ENCODE measurements at places on chromosomes 12 and 14.

DNA sequence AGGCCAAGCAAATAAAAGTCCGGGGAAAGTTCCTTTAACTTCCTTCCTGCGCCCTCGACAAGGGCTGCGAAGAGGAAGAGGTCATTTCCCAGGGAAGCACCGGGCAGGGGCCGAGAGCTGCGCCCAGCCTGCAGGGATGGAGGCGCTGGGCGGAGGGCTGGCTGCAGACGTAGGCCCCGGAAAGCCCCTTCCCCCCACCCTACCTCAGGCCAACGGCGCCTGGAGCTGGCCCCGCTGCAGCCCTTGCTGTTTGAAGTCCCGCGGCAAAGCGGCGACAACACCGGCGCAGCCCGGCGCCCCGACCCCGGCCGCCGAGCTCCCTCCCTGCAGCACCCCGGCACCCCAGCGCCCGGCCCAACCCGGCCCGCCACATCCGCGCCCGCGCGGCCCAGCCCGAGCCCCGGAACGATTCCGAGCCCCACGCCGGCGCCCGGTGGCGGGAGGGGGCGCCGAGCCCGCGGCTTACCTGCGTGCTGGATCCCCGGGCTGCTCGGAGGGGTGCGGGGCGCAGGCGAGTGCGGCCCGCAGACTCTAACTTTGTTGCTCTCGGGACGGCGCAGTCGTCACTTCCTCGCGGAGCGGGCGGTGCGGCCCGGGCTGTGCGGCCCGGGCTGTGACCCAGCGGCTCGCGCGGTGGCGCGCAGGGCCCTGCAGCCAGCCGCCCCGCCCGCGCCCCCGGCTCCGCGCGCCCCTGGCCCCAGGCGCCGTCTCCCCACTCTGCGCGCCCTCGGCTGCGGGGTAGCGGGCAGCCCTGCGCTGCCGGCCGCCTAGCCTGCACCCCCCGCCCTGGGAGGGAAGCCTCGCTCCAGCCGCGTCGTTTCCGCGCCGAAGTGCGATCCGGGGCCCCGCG is 64.8 kb upstream of the PTGR2 start:
- DNase-seq, result peak; percentile 64

DNA sequence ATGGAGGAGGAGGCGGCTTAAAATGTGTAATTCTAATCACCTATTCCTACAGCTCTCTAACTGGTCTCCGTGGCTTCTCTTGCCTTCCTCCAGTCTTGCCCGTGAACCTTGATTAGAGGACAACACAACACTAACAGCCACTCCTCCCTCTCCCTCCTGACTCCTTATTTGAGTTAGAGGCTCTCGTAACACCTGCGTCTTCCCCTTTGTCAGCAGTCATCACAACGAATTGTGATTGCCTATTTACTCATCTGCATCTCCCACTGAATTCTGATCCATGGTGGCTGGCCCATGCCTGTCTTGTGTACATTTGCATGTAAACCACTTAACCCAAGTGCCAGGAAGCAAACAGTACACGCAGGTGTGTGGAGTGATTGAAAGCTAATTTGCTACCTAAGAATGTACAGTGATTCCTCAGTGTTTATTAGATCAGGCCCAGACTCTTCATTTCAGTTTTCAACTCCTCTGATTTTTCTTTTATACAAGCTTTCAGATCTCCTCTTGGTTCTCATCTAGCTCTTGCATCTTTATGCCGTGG is 154.5 kb downstream of the MON2 start:
- DNase-seq, result no peak

DNA sequence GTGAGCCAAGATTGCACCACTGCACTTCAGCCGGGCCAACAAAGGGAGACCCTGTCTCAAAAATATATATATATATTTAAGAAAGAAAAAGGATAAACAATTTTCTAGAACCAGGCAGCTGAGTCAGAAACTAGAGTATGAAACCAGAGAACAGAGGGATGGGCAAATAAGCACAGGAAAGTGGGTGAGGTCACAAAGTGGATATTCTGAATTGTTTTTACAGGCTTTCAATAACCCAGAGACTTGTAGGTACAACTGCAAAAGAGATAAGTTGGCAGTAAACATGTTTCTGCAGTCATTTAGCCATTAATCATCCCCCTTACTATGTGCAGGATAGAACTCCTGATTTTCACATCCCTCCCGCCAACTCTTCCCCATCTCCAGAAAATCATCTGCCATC is 94.2 kb downstream of the BTG1 start:
- DNase-seq, result no peak

DNA sequence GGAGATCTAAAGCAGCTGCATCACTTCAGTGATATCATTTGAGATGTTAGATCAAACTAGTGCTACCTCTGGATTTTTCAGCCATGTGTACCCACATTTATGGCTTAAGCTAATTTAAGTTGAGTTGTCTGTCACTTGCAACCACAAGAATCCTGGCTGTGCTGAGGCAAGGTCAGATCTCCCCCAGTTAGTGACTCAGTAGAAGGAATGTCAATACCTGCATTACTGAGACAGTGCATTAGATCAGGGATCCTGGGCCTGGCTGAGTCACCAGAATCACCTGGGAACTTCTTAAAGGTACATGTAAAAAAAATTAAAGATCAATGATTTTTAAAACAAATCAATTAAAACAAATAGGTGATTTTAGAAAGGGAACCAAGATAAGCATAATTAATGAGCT is 84.6 kb upstream of the GRIN2B start:
- DNase-seq, result no peak

DNA sequence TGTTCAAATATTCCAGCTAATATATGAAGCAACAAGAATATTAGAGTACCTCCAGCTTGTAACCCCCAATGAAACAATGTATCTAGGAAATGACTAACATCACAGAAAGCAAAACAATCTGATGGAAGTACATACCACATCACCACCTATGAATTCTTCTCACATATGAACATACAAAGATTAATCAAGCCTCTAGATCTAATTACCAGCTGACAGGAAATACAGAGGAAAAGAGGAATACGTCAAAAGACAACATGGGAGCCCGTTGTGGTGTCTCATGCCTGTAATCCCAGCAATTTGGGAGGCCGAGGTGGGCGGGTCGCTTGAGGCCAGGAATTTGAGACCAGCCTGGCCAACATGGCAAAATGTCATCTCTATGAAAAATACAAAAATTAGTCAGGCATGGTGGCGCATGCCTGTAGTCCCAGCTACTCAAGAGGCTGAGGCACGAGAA is 7.5 kb downstream of the NEDD8 start:
- no peak for DNase-seq

DNA sequence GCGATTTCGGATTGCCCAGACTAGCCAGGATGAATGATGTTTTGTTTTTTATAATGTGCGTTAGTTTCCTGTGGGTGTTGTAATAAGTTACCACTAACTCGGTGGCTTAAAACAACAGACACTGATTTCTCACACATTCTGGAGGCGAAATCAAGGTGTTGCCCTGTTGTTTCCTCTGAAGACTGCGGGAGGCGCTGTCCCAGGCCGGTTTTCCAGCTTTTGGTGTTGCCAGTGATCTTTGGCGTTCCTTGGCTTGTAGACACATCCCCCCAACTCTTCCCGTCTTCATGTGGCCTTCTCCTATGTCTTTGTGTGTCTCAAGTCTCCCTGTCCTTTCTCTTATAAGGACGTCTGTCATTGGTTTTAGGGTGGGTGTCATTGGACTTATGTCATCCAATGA is 267.7 kb downstream of the AACS start:
- DNase-seq, result no peak

GRCh38 chr12:91778938-91779400 is 366.7 kb downstream of the BTG1 start:
- DNase-seq, result peak; percentile 31

DNA sequence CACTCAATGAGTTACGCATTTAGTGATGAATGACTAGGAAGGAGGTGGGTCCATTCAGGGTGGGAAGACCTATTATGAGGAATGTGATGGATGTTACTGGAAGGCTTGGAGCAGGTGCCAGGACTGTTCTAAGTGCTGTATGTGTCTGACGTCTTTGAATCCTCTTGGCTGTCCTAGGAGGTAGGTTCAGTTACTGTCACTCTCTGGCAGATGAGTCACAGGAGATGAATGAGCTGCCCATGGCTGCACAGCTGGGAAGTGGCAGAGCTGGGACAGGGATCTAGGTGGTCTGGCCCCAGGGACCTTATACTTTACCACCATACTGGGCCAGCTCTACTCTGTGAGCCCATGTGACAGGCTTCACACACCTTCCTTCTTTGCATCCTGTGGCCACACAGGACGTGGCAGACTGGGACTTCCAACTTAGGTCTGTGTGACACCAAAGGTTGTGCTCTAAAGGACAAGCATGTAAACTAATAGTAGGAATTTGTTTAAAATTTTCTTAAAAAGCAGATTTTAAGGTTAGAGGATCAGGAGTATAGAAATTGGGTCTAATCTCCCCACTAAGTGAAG is 24.0 kb downstream of the TCTN1 start:
- no peak for DNase-seq

DNA sequence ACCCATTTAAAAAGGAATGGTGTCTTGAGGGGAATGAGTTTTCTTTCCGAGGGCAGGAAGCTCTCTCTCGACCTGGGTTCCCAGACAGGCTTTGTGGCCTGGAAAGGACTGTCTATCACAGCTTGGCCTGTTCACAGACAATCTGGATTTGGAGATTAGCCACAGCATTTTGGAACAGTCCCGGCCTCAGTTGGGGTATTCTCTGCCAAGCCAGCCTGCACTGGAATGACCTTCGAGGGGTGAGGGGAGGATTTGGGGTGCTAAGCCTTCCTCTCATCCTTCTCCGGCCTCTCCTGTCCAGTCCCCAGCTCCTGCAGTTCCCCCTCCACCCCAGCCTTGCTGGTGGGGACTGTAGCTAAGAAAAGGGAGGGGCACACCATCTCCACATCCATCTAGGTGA is 13.0 kb downstream of the TBX5 start:
- no peak for DNase-seq

DNA sequence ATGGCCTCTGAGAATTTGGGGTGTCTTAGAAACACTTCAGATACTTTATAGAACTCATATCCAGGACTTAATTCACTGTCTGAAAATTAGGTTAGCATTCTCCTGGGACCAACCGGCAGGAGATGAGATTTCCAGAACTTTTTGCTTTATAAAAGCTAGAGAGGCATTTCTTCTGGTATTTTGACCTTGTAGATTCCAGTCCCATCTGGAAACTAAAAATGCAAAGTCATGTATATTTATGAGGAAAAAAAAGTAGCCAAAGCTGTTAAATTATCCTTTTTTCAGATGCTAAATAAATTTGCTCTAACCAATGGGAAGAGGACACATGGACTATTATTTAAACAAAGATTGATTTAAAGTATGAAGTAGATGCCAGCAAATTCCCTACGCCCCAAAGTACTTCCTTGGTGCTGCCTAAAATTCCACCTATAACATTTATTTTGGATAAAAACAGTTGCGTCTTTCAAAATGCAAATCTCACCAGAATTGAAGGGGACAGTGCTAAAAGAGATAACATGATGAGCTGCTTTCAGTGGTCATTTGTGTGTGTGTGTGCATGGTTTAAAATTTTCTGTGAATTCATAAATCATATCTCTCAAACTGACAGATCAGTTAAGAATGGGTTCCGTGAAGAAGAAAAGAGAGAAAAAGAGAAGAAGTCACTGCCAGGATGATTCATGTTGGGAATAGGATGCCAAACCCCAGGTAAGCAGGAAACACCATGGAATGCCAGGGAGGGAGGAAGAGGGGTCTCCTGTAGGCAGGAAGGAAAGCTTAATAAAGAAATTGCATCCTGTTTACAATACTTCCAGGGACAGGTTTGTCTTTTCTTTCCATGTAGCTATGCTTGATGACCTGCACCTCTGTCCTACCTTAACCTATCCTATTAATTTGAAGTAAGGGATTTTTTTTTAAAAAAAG is 97.7 kb upstream of the RGS6 start:
- no peak for DNase-seq

- DNase-seq, result no peak
These were observed 9.8 kb downstream of the GPR135 start for GRCh38 chr14:59455411-59455810.
